Activated T-cell treated with anti-CD3 and anti-CD28 coated beads for 1 hour (primary cell): ENCODE measurements at places on chromosomes 7 and 10.
A peak's percentile ranks its signal among the peaks of the same experiment; 100 is the strongest.

- DNase-seq = no peak
Measured at GRCh38 chr10:117726596-117727295, 184.2 kb downstream of the EMX2 start.

GRCh38 chr7:138478499-138478908, 18.4 kb downstream of the TRIM24 start:
- no peak for DNase-seq

GRCh38 chr10:3043512-3044368, 23.6 kb upstream of the PFKP start:
- DNase-seq = peak; percentile 16

GRCh38 chr10:124380256-124380995, 38.3 kb downstream of the OAT start:
- DNase-seq = no peak

- DNase-seq = no peak
Measured at GRCh38 chr7:156529956-156530355, 110.6 kb upstream of the RNF32 start.

DNA sequence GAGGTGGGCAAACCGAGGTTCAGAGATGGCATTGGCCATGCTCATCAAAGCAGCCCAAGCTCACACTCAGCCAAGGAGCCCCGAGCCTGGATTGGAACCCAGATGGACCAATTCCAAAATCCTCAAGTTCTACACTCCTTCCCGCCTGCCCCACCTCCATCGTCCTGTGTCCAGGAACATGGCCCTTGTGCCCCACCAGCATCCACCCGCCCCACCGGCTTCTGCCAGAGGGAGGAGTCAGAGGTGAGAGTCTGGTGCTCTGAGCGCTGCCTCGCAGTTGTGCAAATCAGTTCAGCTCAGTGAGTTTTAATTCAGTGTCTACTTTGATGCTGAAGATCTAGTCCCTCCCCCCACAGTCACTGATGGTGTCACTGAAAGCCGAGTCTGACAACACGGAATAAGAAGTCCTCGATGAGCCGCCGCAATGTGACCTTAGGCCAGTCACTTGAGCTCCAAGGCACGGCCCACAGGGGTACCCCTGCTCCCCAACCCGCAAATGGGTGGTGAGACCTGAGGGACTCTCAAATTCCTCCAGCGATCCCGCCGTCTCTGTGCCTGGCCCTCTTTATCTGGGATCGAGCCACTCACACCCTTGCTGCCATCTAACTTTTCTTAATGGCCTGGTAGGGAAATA, 26.3 kb downstream of the PRKAG2 start:
- no peak for DNase-seq

DNA sequence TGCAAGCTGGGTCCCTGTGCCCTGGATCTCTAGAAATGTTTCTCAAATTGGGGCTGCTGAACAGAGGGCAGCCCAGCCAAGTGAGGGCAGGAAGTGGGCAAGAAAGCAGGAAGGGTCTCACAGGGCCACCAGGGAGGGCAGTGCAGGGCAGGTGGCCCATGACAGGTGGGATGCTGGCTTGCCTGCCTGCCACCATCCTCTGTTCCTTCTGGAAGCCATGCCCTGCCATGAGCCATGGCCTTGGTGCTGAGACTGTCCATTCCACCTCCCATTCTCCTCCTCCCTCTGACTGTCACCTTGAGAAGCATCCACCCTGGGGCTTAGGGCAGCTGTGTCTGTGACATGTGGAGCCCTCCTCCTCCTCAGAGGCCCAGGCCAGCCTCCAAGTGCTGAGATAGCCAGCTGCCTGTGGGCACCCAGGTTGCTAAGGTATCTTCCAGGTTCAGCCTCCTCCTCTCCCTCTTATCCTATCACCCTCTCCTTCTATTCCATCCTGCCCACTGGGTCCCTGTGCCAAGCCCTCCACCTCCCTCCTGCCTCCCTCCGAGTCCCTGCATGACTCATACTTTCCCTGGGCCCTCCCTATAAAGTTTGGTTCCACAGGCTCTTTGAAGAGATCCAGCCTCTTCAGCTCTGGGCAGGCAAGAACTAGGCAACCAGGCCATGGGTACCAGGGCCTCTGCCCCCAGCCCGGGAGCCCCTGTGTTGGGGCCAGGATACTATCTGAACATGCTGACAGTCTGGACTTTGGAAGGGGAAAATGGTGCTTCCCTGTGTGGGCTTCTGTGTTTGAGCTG, 1.3 kb downstream of the VSIR start:
- DNase-seq = no peak

- no peak for DNase-seq
Measured at GRCh38 chr7:16846601-16847165, 35.1 kb downstream of the AGR3 start.

GRCh38 chr10:75776738-75777504, 345.5 kb downstream of the LRMDA start:
- no peak for DNase-seq

- no peak for DNase-seq
Measured at GRCh38 chr7:151608031-151608551, 88.4 kb upstream of the RHEB start.

GRCh38 chr7:37410305-37411229, 38.1 kb downstream of the ELMO1 start:
- DNase-seq = no peak
